NCI-H1105 treated with DMSO at 0.1 percent for 48 hours (cell line): ENCODE measurements at places on chromosomes 4 and X.
A peak's percentile ranks its signal among the peaks of the same experiment; 100 is the strongest.

DNA sequence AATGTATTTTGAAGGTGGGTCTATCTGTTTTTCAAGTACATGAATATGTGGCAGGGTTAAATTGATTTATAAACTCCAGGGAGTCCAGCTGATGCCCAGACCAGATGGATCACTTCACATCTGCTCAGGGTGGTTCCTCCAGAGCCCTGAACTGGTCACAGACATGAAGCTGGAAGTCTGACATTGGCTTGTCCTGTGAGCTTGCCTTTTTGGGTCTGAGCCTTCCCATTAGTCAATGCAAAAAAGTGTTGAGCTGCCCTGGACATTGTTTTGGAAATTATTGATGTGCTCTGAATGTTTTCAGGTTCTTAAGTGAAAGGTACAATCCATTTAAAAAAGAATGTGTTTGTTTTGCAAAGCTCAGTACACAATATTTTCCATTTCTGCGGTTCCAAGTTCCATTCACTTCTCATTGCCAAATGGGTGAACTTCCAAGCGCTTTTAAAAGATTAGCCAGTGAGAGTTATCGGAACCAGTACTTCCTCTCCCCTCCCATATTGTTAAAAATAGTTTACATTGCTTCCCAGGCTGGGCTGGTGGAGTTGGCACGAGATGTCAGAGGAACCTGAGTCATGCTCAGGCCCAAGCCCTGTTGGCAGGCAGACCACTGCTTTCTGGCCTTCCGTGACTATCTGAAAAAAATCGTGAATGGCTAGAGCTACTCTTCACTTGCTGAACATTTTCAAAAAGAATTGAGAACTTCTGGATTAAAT is 52.1 kb downstream of the PDGFRA start:
- DNase-seq = no peak

- no peak for DNase-seq
These were observed 32.0 kb upstream of the XK start for GRCh38 chrX:37653397-37654085.

- no peak for DNase-seq
These were observed 120.3 kb downstream of the EFHC2 start for GRCh38 chrX:44223150-44223549.

DNA sequence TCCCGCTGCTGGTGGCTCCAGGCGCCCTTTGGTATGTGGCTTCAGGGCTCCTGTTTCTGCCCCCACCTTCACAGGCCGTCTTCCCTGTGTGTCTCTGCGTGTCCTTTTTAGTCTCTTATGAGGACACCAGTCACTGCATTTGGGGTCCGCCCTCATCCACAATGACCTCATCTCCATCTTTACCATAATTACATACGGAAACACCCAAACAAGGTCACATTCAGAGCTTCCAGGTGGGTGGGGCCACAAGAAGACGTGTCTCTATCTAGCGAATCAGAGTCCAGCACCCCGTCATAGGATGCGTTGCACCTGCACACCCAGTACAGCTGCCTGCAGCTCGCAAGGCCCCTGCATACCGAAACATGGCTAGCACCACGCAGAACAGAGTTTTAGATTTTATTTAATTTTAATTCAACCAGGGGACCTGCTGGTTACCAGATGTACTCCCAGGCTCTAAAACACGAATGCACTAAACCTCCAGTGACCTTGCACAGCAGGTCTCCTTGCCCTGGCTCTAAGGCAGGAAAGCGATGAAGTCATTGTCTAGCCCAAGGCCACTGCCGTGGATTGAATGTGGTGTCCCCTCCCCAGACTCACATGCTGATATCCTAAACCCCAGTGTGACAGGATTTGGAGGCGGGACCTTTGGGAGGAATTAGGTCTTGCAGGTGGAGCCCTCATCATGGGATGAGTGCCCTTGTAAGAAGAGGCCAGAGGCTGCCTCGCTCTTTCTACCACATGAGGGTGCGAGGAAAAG is 30.3 kb downstream of the ABLIM2 start:
- no peak for DNase-seq

- DNase-seq = no peak
These were observed 78.8 kb downstream of the FAM184B start for GRCh38 chr4:17702641-17703040.

DNA sequence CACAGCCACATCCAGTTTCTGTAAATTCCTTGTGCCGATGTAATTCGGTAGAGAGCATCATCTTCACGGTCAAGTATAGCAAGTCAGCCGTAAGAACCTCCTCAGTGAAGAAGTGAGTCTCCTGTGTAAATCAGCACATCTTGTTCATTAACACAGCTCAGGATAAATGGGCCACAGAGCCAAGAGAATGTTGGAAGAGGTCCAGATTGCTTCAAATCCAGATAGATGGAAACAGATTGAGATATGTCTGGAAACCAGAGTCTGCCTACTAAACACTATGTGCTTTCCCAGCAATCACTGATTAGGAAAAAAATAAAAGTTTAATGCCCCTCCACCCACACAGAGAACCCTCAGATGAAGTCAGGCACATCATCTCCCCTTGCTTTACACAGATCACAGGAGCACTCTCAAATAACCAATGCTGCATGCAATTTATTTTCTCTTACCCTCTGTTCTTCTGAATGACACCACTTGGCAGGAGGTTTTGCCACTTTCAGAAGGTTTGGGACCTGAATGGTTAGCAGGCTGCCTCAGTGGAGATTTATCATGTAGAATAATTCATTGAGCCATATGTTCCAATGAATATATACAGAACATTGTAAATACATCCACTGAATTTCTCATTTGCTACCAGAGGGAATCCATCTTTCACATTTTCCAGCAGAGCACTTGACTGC is 357.7 kb downstream of the C4orf33 start:
- no peak for DNase-seq

DNA sequence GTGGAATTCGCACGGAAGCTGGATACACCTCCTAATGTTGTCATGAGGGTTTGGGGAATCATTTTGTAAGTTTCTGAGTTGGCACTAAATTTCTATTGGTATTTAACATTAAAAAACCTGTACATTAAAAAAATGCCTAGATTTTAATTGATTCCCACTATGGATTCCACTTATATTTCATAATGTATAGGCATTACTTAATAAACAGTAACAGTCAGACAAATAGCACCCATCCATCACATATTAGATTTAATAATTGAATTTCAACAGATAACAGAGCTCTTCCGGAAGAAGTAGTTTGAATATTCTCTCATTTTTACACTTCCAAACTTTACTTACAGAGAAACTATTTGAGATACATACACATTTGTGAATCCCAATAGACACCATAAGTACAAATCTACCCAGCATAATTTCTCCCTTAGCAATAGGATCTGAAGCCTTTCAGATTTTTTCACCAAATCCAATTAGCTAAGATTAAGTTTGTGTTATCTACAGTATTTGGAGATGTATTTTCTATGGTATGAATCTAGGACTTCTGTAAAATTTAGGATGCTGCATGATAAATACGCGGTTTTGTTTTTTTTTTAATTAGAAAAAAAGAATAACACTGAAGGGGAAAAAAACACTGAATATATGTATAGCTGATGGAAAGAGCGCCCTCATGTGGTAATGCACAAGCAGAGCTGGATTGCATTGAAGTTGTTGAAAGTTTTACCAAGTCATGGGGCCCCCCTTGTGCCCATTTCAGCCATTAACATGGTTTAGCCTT is 12.2 kb upstream of the ODAM start:
- peak; percentile 3 for DNase-seq

DNA sequence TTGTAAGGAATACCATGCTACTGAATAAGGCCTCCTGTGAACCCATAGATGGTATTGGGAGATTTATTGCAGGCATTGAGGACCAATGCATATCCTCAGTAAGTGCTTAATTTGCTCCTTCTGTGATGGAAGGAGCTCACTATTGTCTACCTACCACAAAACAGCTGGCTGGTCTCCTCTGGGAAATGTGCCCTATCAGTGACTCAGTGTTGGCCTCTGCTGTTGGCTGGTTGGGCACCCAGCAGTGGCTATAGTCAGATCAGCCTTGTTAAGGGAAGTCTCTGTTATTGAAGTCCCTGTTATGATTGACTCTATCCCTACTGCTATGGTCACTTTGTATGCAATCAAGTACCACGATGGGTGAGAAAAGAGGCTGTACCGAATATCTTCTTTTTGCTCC is 27.5 kb upstream of the OTUD4 start:
- DNase-seq = no peak

DNA sequence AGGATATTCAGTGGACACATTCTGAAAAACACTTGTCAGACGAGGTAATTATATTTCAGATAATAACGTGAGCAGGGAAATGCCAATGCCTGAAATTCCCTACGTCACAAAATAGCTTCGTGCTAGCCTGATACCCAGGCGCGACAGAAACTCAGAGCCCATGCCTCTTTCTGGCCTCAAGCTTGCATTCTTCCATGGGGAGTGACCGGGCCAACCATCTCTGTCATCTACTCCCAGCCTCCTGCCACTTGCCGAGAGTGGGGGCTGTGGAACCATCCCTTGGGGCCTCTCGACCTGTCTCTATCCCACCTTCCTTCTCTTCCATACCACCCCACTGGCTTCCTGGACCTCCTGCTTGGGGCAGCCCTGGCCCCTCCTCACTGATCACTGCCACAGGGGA is 34.5 kb upstream of the CDKN2AIP start:
- no peak for DNase-seq

DNA sequence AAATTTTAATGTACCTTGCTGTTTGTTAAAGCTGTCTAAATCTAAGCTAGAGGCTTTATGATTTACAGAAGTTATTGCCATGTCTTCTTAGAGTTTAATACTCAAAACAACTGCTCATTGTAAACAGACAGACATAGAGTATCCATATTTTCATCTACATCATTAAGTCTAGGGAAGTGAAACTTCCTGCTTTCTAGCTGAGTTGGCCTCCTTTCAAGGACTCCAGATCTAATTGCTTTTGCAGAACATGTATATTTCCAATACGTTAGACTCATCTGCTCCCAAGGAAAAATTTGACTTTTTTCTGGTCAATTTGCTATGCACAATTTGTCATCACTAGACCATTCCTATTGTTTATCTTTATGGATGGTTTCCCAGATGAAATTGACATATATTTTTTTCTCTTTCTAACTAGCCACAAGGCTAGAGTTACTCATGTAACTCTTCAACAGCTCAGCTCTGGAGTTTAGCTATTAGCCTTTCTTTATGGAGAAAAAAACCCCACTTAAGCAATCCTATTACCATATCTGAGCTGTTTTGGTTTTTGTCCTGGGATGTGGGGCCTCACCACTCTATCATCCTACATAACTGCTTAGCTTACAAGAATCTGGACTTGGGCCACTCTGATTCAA is 122.9 kb downstream of the PPA2 start:
- DNase-seq = no peak

GRCh38 chr4:153765894-153766293 is 6.1 kb upstream of the RNF175 start:
- no peak for DNase-seq

DNA sequence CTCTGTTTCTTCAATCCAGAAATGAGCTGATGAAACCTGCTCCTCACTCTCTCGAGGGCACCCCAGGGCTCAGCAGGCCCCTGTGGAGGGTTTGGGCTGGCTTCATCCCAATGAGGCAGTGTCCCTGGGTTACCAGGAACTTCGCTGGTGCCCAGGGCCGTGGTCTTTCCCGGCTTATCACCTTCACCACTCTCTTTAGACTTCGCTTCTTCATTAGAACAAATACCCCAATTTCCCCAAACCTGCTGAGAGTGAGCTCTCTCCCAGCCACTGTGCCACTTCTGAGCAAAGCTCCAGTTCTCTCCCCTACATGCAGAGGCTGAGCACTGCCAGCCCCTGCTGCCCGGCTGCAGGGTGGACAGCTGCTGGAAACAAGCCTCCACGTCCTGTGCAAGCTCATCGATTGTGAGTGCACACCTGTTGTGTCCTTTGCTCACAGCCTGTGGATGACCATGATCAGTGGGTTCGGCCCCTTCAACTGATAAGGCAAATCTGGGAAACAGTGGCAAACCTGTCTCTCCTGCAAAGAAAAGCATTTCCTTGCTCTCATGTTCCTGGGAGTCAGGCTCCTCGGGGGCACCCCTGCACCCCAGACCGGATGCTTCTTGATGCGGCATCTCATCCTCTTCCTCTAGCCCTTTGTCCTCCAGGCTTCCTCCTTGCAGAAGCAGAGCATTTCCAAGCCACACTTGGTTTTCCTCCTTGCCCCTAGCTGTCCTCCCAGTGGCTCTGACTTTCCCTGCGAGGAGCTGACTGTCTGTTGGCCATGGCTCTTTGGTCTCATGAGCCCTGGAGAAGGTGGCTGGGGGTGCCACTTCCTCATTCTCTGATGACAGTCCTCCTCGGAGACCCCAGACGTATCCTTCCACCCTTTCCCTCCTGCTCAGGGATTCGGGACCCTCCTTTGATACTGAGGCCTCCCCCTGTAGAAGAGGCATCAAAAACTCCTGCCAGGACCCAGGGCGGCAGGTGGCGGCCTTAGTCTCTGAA is 28.7 kb downstream of the C4orf50 start:
- DNase-seq = no peak

DNA sequence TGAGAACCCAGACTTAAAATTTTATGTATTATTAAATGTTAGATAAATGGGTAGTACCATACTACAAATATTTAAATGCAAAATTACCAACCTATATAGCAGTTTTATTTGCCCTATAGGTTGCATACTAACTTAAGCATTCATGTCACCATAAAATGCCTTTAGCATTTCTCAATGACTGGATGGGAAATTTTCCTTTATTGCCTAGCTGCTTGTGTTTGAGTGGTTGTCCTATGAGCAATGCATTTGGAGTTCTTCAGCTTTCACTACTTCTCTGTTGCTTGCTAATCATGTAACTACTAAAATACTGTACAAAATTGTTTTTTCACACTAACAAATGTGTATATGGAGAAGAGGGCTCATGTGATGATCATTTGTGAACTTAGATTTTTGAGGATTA is 44.2 kb upstream of the CEP135 start:
- no peak for DNase-seq

GRCh38 chr4:79030973-79031372 is 91.7 kb upstream of the PAQR3 start:
- no peak for DNase-seq

GRCh38 chrX:151896734-151897474 is 15.8 kb upstream of the MAGEA4 start:
- DNase-seq = no peak

GRCh38 chr4:7003879-7004240 is 39.3 kb upstream of the TADA2B start:
- no peak for DNase-seq

DNA sequence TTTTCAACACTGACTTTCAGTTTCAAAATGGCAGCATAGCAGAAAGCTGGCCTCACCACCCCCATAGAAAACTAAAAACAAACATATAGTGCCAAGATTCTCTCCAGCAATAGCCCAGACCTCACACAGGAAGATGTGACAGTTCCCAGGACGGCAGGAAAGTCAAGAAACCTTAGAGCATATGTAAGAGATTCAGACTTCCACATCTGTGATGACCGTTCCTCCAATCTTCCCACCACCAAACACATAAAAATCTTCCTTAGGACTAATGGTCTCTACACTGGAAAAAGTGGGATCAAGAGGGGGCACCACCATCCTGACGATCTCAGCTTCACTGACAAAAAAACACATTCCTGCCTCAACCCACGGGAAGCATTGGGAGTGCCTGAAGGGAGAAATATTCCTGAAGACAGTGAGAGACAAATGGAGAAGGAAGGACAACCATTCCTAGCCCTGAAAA is 134.1 kb upstream of the CPXCR1 start:
- no peak for DNase-seq
